ENCODE measurements at places on chromosomes 3 and 15. TPM values are rescaled to one million over a fixed set of nuclear protein-coding genes. Genes with fewer than 3 reads are reported as not detected.

DNA sequence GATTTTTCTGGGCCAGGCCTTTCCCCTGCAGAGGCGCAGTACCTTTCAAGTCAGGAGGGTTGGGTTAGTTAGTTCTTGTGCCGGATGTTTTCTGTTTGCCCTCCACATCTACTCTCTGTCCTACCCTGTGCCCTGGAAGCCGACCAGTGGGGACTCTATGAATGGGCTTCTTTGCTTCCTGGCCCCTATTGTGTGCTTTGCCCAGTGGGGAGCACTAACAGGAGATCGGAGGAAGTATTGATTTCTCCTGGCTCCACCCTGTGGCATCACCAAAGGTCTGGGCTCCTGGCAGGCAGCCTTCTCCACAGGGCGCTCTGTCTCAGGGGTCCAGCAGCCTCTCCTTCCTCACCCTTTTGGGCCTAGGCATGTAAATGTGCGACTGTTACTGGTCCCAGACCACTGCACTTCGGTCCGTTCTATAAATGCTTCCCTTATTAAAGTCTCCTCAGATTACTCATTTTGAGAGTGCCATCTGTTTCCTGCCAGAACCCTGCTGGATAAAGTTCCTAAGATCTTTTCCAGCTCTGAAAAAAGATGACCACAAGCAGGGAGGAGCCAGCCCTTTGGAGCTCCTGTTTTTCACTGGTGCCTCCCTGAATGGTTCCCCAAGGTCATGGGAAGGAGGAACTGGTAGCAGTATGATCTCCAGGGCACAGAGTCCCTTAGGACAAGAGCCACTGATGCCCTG lies 44.5 kb downstream of the CTDSPL start:
- DNase-seq: peak; percentile 21

DNA sequence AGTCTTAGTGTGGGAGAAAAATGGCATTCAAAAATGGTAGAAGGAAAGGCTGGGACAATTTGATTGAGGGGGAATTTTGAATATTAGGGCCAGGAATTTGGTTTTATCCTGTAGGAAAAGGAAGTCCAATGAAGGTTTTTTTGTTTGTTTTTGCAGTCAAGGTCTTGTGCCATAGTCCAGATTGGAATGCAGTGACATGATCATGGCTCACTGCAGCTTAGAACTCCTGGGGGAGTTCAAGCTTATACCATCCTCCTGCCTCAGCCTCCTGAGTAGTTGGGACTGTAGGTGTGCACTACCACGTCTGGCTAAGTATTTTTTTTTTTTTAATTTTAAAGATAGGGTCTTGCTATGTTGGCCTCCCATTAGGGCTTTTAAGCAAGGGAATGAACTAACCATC lies 2.6 kb upstream of the SLC6A11 start:
- DNase-seq: no peak

- DNase-seq: no peak
These were observed 493.3 kb downstream of the MAGI1 start for GRCh38 chr3:65545429-65545828.

- peak; percentile 19 for DNase-seq
These were observed 39.5 kb upstream of the GOLGA8J start for GRCh38 chr15:30043211-30043655.

- no peak for DNase-seq
These were observed 22.1 kb downstream of the PLOD2 start for GRCh38 chr3:146138902-146139301.

GRCh38 chr3:62607287-62608029 lies 234.1 kb upstream of the FEZF2 start:
- peak; percentile 90 for DNase-seq

GRCh38 chr3:98657457-98657856 lies 64.0 kb upstream of the CPOX start:
- no peak for DNase-seq

CFAP161 gene
- total RNA-seq: 0.69 TPM

GRCh38 chr3:53806182-53807116 lies 39.8 kb downstream of the CHDH start:
- no peak for DNase-seq

DNA sequence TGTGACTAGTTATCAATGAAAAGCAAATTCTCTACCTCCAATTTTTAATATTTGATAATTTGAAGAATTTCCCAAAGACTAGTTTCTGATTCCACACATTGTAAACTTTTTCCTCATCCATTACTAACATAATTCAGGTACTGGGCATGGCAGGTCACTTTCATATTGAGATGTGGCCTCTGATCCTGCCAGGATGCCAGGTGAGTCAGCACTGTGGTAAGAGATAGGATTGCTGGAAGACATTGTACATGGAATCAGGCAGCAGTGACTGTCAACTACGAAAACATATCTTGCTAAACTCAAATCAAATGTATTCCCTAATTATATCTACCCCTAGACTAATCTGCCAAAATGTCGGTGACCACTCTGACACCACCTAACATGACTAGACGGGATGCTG lies 33.2 kb upstream of the POU1F1 start:
- peak; percentile 55 for DNase-seq

- DNase-seq: no peak
These were observed 46.5 kb downstream of the ULK4 start for GRCh38 chr3:41915353-41915752.

DNA sequence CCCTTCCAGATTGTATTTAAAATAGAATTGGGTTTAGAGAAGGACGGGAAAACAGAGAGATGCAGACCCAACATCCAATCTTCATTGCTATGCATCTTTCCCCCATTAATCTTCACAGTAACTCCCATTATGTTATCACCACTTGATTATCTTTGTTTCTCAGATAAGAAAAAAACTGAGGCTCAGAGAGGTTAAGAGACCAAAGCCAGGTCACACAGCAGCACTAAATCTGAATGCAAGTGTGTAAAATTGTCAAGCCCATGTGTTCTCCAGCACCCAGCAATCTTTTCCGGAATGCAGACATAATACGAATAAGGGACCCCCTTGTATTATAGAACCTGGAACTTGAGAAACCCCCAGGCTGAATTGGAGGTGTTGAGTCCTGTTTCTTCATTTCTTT lies 80.5 kb upstream of the TRIM42 start:
- no peak for DNase-seq

DNA sequence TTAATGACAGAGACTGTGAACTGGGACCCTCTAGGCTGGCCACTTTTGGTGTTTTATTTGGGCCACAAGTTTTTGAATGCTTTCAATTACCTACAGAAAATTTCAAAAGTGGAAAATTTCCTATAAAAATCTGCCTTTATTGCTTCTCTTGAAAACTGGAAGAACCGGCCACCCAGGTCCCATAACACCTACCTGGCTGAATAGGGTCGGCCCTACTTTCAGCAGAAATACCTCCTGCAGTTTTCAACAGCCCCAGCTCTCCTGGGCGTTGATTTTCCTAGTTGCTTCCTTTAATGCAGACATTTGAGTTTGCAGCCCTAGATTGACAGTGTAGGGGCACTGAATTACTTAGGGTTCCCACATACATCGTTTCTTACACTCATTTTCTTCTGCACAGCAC lies 719 bp upstream of the SRPRB start:
- DNase-seq: no peak

ZIC4 gene
- total RNA-seq: 0.17 TPM

CAMK2N2 gene
- total RNA-seq: 0.95 TPM

DPPA2 gene
- total RNA-seq: 0.68 TPM

DNA sequence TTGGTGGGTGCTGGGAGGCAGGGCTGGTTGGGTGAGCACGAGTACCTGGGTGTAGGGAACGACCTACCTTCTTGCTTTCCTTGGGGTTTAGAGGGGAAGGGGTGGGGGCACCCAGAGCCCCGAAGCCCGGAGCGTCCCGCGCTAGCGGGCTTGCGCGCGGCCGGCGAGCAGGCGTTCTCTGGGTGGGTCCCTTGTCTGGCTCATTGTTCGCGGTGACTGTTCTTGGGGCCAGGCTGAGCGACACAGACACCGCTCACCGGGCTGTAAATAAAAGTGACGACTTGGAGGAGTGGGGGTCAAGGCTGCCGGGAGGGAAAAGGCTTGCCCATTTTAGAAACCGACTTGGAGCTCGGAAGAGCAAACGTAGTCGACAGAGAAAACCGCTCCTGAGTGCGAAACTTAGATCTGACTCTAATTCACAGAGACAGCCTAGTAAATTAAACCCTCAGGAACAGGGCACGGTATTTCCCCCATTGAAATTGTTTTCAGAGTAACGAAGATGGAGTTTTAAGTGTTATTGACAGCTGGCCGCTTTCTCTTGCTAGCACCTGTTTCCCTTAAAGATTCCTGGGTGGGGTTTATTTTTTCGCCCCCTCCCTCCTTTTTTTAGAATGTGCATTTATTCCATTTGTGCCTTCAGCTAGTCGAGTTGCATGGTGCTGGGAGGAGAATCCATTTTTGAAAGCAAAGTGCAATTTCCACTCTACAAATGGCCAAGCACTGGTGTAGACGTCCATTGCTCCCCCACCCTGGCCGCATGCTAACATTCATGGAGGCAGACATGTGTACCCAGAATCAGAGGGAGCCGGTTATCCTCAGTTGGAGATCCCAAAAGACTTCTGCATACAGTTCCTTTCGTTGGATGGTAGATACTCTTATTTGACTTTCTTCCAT lies 532.1 kb upstream of the SEMA6D start:
- no peak for DNase-seq

RTP4 gene
- 2.0 TPM for total RNA-seq

GRCh38 chr3:132542577-132542976 lies 54.5 kb upstream of the ACKR4 start:
- DNase-seq: no peak

REC114 gene
- not detected for total RNA-seq

- no peak for DNase-seq
These were observed 577.5 kb downstream of the DIPK2A start for GRCh38 chr3:144549166-144549565.

Data from Daoy (cell line).